Frontal cortex (tissue), 4 donors: ENCODE measurements at places on chromosomes 12 and 14. TPM values are rescaled to one million over a fixed set of nuclear protein-coding genes. Genes with fewer than 3 reads are reported as not detected.

Gene HOTAIR
- not detected for total RNA-seq

Gene NEUROD4
- total RNA-seq, result 2.9 TPM

Gene DIO2
- total RNA-seq, result 21.2 TPM

Gene CDC42BPB
- total RNA-seq, result 64.0 TPM

Gene PLEKHH1
- 7.3 TPM for total RNA-seq

Gene RASSF3
- 5.7 TPM for total RNA-seq

Gene CIROP
- total RNA-seq, result not detected

Gene HOXC13
- total RNA-seq, result not detected

Gene SLC4A8
- 25.3 TPM for total RNA-seq

Gene P2RX7
- 1.2 TPM for total RNA-seq

Gene ESRRB
- total RNA-seq, result under 0.01 TPM

Gene POU6F1
- 9.0 TPM for total RNA-seq

Gene ERBB3
- 2.0 TPM for total RNA-seq

Gene STON2
- total RNA-seq, result 19.2 TPM

Gene MFAP5
- total RNA-seq, result 0.41 TPM

Gene TMEM121
- total RNA-seq, result 24.5 TPM

Gene CCDC177
- 4.5 TPM for total RNA-seq

Gene LLPH
- total RNA-seq, result 10.2 TPM
